ENCODE measurements at places on chromosomes 2 and 18. TPM values are rescaled to one million over a fixed set of nuclear protein-coding genes. Genes with fewer than 3 reads are reported as not detected.

Gene FOXI3
- not detected for total RNA-seq

Gene RIT2
- not detected for total RNA-seq

Gene SFT2D3
- total RNA-seq: 4.0 TPM

Gene CCDC138
- 1.4 TPM for total RNA-seq

Gene THAP4
- total RNA-seq: 74.0 TPM

Gene PTMA
- 160 TPM for total RNA-seq

All from heart right ventricle (tissue), 16 donors.